ENCODE measurements at places on chromosomes 6 and 20.

- peak; percentile 82 for DNase-seq
These were observed at the start of gene JAG1 for GRCh38 chr20:10673842-10674683. Gene JAG1, minus strand, starts transcription at chr20:10673999. Its CDS starts 469 bp downstream, at chr20:10673530.

- DNase-seq = no peak
These were observed 213.8 kb downstream of the IBTK start for GRCh38 chr6:82033631-82034211.

GRCh38 chr6:30687659-30688431, 1.4 kb upstream of the PPP1R18 start:
- no peak for DNase-seq

DNA sequence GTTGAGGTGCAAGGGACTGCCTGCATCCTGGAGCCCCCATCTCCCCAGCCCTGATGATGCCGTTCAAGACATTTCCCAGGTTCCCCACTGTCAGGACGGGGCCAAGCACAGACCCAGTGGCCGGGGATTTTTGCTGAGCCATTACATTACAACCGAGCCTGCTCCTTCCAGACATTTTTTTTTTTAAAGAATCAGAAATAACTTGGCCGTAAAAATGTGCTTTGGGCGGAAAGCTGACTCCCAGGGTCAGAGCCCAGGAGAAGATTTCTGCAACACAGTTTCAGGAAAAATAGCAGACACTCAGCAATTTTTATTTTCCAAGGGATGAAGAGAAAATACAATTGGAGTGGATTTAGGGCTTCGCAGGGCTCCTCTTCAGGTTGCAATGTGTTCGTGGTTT, 87.9 kb downstream of the LRFN2 start:
- no peak for DNase-seq

- DNase-seq = no peak
These were observed 122.3 kb upstream of the TMEM181 start for GRCh38 chr6:158437571-158437970.

DNA sequence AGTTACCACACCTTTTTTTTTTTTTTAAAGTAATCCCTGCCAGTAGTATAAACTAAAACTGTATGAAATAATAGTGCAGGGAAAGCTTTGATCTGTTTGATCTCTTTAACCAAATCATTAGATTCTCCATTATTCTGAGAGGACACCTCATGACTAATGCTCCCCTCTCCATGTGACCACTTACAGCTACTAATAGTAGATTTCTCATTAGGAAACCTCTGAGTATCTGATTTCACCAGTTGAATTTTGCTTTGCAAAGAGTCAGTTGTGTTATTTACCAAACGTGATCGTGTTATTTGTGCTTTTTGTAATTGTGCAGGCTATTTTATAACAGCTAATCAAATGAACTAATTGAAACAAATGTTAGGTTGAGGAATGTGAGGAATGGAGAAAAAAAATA, 12.5 kb downstream of the CASP8AP2 start:
- no peak for DNase-seq

DNA sequence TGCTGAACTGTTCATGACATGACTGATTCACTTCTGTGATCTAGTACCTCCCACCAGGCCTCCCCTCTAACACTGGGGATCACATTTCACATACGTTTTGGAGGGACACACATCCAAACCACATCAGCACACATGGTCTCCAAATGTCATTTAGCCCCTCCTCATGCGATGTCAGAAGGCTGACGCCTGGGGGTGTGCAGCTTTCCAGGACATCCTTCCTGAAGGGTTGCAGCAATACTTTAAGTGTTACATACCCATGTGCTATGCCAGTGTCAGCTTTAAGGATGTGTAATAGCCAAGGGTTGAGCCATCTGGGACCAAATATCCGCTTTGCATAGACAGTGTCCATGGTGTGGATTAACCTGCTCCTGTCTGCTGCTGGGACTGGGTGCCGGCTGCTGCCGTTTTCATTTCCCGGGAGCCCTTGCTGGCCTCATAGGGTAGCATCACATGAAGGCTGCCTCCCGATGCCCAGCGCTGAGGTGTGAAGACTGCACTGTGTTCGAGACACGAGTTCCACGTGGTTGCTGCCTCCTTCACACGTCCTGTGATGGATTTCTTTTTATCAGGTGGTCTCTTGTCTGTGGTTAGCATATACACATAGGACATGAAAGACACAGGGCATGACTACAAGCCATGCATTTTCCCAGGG, 219.0 kb downstream of the THBS2 start:
- no peak for DNase-seq

DNA sequence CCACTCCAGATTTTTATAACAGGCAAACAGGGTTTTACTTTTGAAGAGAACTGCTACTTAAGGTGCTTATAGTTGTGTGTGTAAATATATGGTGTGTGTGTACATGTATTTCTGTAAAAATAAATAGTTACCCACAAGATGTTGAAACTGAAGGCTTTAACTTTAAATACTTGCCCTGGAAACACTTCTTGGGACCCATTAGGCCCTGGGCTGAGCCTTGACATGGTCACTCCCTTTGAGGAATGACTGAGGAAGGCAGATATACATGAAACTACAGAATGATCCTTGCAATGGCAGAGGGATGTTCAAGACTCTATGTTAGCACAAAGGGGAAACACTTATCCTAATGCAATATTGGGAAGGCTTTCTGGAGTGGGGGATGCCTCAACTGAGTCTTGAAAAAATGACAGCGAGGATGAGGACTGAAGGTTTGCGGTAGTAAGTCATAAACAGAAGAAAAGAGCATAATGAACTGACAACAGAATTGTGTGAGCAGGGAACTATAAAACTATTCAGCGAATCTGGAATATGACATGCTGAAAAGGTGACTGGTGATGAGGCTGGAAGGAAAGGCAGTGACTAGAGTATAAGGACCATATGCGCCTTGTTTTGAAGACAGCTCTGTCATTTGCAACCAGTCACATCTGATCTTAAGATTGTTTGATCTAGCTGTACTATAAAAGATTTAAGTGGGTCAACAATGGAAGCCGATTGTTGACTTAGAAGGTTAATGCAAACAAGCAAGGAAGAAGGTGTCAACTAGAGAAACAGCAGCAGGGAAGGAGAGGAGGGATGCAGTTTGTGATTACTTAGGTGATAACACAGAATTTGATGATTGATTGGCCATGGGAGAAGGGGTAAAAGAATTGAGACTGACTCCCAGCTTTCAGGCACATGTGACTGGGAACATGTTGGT, 64.4 kb upstream of the COL21A1 start:
- no peak for DNase-seq

DNA sequence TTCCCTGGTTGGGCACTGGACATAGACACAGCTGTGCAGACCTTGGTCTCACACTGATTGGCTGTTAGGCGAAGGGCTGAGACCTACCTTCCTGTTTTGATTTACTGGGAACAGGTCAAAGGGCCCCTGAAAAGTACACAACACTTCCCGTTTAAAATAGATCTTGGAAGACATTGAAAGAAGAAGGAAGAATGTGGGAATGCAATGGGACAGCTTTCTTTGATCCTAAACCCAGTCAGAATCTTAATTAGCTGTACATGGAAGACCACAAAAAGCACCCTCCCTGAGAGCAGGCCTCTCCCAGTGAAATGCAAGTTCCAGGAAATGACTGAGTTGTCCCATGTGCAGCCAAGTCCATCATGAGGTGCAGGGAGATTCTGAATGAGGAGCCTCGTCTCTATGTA, 83.6 kb upstream of the EXOC2 start:
- no peak for DNase-seq

DNA sequence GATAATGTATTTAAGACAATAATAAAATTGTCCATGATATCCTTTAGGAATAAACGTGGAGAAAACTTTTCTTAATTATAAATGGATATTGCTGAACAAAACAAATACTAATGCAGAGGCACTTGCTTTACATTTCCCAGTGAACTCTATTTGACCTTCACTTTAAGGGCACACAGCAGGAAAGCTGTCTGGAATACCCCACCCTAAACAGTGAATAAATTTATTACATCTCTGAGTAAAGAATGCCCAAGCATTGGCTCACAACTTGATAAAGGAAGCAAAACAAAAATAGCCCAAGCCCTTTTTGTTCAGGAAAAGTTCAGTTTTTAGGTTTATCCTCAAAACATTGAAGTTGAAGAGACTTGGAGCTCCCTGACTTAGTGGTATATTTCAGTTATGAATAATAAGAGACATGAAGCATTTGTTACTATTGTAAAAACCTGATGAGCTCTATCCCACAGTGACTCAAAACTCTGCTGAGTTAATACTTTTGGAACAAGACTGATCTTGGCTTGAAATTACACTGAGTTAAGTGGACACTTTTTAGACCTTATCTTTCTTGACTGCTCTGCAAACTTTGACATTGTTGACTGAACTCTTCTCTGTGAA, 353.9 kb downstream of the BCKDHB start:
- DNase-seq = no peak

DNA sequence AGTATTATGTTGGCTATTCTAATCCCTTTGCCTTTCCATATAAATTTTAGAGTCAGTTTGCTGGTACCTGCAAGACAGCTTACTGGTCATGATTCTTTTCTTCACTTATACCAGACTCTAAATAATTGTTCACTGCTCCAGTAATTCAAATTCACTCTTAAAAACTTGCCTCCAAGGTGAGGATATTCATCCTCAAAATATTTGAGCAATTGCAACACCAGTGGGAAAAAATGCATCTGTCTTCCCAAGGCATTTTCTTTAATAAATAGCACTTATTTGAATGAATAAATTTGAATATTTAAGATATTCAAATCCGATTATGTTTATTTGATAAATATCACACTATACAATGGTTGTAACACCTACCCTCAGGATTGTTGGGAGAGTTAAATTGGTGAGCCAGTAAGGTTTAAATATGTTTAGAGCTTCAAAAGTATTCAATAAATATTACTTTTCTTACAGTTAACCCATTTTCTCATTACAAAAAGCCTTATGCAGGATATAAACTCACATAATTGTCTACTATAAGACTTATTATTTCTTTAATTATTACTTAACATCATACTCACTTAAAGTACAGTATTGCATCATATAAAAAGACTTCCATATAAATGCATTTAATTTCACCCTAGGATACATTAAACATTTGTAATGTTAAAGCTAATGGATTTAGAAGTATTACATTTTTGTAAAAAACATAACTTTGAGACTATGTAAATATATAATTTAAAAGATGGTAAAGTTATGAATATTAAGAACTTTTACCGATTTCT, 285.6 kb downstream of the SAMD5 start:
- no peak for DNase-seq

GRCh38 chr20:48722737-48723191, 105.0 kb downstream of the PREX1 start:
- no peak for DNase-seq

DNA sequence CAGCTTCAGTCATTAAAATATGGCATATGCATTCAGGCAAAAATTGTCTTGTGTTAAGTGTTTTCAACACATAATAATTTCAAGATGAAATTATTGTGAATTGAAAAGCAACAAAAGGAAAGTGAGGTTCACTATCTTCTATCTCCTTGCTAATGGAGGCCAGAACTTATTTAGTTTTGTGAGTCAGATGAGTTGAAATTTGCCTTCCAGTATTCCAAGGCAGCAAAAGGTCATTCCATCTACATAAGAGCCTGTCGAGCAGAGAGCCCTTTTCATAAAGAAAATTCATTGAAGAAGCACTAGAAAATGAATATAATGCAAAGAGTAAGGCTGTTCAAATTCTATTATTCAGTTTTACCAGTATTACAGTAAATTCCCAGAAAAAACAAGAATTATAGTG, 274.3 kb downstream of the PLCB1 start:
- DNase-seq = no peak

DNA sequence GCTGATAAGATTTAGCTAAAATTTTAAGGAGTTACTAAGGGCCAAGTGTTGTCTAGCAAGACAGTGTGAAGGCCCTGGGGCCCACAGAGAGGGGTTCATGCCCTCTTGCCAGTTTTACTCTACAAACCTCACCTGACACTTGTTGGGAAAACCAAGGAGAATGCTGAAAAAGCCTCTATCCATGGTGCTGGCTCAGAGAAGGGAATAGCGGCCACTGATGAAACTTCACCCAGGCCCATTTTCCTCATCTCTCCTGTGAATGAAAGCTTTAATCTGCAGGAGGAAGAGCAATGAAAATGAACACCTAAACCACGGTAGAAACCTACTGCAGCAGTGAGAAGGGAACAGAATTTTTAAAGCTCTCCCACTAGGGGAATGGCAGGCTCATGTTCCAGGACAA, 317.3 kb upstream of the CNR1 start:
- DNase-seq = no peak

GRCh38 chr20:44054849-44055248, 132.1 kb downstream of the JPH2 start:
- DNase-seq = no peak

DNA sequence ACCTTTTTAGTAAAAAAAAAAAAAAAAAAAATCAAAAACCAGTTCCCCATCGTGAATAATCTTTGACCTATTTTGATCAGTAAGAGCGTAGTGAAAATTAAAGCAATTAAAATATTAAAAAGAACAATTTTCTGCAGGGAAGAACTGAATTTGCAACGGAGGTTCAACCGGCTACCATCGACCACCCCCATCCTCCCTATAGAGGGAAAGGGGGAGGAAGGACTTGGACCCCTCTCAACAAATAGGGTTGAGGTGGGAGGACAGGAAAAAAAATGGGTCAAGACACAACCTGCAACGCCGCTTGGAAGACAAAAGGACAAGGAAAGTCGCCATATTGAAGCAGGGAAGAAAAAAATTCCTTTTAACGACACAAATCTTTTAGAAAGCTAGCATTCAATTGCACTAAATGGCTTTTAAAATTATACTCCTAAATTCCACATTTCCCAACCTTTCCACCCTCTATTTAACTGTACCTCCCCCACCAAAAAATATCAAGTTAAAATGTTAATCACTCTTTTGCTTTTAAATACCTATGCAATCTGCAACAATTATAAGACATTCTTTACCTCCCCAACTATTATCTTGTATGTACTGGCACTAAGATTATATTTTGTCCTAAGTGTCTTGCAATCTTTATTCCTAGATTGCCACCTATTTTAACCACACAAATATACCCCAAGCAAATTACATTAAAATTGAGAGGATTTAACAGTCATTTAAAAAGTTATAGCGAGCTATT, 1.7 kb downstream of the PPP1R10 start:
- DNase-seq = peak; percentile 91

DNA sequence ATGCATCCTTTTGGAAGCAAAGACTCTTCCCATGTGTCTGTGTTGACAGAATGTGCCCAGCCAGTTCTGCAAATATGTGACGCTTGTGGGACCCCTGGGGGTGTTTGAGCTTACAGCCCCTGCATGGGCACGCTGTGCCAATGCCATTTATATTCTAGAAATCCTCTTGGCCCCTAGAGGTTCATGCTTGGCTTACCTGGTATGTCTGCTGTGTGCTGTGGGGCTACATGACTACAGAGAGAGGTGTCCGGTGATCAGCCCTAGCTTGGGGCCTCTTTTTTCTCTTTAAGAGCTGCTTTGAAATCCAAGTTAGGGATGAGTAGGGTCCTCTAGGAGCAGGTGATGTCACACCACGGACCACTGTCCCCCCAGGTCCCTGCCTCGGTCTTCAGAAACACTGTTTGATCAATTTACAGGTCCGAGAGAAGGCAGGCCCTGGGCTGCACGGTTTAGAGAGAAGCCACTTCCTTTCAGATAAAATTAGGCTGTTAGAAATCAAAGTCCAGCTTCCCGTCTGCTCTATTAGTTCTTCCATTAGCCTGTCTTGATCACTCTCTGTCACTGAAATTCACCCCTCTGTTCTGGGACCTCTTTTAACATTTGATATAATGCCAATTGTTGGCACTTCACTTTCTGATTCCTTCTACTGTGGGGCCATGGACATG, 26.5 kb downstream of the BCAS4 start:
- no peak for DNase-seq
